Left cardiac atrium (tissue), 4 donors: ENCODE measurements at places on chromosomes 16 and 17.

DNA sequence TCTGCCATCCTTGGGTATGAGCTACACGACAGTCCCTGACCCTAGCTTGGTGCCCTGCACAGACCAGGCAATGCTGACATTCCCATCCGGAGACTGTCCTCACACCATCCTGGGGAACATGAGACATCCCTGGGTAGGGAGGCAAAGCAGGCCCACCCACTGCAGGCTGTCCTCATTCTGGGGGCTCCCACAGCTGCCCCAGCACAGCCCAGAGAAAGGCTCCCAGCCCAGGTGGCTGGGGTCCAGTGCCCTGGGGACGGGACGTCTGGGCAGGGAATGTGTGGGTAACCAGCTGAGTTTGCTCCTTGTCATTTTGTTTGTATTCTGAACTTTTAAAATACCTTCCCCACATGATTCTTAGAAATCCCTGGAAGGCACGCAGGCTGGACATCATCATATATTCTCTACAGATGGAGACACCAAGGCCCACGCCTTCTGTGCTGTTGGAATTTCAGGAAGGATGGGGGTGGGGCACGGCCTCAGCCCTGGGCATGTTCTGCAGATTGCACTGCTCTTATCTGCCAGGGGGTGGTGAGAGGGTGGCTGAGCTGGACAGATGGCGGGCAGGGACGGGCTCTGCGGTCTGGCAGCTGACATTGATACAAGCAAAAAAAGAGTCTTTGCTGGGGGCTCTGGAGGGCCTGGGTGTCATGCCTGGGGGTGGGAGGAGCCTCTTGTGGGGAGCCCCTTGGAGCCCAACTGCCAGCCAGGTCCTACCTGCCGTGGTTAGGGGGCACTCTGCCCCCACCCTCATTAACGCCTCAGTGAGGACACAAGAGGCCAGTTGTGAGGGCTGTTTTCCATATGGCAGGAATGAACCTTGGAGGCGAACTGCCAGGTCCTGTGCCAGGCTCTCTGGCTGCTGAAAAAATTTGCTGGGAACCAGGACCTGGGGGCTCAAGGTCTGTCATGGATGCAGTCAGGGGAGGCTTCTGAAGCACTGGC, 28.4 kb downstream of the LRRC75A start:
- DNase-seq: peak; percentile 65

GRCh38 chr16:11737713-11738112, 4.9 kb downstream of the TXNDC11 start:
- no peak for DNase-seq

- DNase-seq: no peak
Measured at GRCh38 chr17:67525239-67526135, 148.4 kb downstream of the PITPNC1 start.

DNA sequence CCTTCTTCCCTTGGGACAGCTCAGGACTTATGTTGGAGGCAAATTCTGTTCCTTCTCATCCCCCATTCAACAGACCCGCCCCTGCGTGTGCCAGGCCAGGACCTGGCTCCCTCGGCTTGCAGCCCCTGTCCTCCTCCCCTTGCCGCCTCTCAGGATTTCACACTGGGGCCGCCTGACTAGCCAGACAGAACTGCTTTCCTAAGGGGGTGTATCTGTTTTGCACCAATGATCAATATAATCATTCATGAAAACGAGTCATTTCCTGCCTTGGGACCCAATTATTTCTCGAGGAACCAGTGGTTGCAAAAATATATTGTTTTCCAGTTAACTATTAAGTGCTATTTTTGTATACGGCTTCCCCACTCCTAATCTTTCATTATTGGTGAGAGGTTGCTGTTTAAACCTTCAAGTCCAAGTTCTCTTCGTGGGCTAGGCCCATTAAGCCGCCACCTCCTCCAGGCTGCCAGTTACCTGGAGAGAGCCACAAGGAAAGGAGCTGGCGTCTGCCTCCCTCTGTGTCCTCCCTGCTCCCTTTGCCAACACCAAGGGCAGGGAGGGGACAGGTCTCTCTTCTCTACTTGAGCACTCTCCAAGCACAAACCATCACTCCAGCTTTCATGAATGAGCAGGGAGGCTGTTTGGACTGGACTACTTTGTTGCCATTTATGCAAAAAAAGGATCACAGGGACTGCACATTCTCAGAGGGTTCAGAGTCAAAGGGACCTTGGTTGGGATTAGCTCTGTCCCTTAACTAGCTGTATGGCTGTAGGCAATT, 8.9 kb downstream of the DCAKD start:
- DNase-seq: no peak

GRCh38 chr17:81867991-81868673, 3.0 kb downstream of the ARHGDIA start:
- no peak for DNase-seq

GRCh38 chr16:71413341-71413740, 28.5 kb downstream of the TLE7 start:
- no peak for DNase-seq
